Glutamatergic neuron (in vitro differentiated cells): ENCODE measurements at places on chromosomes 5 and 9. TPM values are rescaled to one million over a fixed set of nuclear protein-coding genes. Genes with fewer than 3 reads are reported as not detected.

The PTGES gene
- total RNA-seq = 1.0 TPM

The PCDHGA7 gene
- 4.2 TPM for total RNA-seq

The SPINK7 gene
- not detected for total RNA-seq

DNA sequence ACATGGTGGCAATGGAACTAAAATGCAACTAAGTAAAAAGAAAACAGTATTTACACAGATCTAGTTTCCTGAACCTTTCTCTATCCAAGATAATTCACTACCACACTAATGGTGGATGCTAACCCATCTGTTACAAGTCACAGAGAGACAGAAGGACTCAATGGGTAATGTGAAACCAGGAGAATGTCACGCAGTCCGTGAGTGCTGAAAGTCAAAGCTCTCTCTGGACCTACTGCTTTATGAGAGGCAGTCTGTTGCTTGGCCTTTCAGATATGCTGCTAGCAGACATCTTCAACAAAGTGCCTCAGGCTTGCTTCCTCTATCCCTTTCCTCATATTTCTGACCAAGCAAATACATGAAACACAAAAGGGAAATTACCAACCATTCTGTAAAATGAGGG, 69.0 kb upstream of the GLRX start:
- DNase-seq = no peak

DNA sequence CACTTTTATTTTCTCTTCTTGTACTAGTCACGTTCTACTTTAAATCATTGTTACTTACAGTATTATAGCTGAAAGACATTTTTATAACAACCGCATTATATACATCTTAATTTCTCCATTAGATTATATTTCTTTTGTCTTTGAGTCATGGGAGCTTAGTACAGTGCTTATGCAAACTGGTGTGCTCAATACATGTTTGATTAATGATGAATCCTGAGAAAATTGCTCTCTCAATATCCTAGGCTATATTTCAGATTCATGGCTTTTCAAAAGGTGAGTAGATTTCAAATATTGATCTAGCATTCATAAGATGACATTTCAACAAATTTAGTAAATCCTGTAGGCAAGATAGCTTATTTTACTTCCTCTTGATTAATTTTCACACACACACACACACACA, 102.2 kb upstream of the FST start:
- DNase-seq = no peak

- DNase-seq = no peak
Observed at GRCh38 chr9:121696930-121697329, 45.5 kb downstream of the DAB2IP start.

DNA sequence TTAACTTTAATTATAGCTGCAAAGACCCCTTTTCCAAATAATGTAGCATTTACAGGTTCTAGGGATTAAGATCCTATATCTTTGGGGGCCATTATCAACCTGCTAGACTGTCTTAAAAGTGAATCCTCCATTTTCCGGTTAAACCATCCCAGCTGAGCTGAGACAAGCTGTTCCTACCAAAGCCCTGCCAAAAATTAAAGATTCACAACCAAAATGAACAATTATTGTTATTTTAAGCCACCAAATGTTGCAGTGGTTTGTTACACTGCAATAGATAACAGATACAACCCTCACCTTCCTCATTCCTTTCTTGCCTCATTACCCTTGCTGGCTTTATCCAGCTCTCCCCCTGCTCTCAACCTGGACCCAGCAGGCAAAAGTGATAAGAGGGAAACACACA, 343.4 kb downstream of the CDK5RAP2 start:
- DNase-seq = no peak

DNA sequence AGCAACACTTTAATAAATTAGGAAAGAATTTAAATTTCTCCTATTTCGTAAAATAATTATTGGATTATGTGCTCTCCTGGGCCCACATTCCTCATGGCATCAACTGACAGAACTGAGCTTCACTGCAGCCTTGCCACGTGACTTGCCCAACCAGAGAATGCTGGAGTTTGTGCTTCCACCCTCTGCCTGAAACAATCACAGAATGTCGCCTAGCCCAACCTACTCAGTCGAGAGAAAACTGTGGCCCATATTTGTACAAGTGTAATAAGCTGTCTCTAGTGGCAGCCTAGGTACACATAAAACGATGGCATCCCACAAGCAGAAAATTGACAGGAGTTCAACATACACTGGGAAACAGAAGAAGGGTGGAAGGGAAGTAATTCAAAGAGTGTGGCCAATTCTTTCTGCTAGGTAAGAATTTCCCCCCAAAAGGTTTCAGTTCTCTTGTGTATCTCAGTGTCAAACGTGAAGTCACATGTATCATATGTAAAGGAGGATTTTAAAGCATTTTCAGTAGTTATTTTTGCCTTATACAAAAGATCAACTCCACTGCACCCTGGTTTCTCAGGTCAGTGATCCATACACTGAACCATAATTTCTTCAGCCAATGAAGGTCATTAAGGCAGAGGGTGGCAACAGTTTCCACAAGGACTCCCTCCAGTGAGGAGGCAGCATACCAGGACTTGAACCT, 41.7 kb downstream of the ZNF608 start:
- no peak for DNase-seq

DNA sequence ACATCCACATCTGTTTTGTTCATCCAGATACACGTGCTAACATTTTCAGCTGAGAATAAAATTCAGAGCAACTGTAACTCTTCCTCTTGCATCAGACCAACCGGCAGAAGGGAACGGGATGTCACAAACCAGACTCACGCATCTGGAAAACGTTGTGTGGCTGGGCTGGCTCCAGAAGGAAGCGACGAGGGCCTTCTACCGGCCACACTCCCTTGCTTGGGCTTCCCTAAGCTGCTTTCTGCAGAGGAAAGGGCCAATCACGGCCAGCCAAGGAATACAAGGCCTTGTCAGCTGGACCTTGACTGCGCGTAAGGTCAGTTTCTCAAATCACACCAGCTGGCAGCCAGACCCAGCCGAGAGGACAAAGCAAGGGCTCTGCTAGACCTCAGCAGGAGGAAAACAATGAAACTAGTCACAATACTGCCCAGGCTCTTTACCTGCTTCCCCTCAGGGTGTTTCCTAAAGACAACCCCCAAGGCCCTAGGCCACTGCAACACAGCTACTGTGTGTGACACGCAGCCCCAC, 106.1 kb downstream of the THBS4 start:
- DNase-seq = peak; percentile 60

GRCh38 chr9:36382484-36382883, 17.6 kb downstream of the RNF38 start:
- DNase-seq = no peak

- DNase-seq = no peak
Observed at GRCh38 chr9:99411068-99411467, 189.0 kb downstream of the SEC61B start.

GRCh38 chr9:33466565-33467495, 6.9 kb downstream of the NOL6 start:
- DNase-seq = peak; percentile 89

DNA sequence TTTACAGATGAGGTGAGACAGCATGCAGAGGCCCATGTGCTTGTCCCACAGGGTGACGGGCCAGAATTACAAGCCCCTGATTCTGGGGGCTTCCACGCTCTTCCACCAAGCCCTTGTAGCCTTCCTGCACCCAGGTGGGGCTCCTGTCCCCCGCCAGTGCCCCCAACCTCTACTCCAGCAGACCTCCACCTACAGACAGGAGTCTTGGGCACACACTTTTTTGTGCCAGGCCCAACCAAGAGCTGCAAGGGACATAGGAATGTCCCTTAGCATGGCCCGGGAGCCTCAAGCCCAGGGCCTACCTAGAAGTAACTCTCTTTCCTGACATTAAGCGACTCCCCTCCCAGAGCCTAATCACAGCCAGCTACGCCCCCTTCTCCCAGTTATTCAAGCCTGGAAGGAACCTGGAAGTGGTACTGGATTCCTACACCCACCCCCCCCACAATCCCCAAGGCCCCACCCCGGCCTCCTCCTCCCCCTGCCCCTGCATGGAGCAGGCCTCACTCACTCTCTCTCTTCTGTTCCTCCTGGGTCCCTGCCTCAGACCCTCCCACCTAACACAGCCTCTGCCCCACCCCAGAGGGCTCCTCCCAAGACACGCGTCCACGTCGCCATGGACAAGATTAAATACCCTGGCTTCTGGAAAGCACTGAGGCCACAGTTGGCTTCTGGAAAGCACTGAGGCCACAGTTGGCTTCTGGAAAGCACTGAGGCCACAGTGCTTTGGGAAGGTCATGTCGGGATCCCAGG, 30.5 kb downstream of the ADAMTS2 start:
- DNase-seq = peak; percentile 4

DNA sequence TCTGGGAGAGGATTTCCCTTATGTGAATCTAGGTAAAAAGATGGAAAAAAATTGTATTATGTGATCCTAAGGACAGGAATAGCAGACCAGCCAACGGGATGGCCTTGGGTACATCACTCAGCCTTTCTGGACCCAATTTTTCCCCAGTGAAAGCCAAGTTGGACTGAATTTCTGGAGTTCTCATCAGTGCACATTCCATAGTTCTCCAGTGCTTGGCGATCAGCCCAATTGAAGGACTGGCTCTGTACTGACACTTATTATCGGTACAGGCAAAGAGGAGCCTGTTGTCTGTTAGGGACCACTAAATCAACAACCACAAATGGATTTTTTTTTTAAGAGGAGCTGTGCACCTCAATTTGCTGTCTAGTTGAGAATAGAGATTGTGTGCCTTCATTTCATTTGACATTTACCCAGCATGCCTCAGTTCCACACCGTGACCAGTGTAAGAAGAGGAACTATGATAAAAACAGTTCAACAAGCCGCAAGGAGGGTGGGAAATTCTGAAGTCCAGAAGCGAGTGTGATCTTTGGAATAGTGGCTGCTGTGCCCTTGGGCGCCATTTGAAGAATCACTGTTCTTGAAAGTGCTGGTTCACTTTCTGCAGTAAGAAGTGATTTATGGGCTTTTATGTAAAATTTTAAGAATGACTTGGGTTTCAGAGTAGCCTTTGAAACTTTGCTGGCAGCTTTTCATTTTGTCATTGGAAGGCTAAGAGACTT, 8.0 kb downstream of the ARL10 start:
- DNase-seq = no peak

DNA sequence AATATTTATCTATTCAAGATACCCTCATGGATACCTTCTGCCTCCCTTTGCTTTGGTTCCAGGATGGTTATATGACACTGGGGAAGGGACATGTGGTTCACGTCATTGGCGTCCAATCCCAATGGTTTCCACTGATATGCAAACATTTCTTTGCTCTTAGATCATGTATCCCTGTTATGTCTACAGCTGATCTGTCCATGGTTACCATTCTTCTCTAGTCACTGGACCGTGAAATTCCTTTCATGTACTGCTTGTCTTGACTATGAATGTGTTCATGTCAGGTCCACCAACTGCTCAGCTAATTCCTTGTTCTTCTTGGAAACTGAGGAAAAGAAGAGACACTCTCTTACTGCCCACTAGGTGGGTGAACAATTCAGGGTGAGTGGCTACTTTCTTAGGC, 391.1 kb upstream of the ZNF608 start:
- DNase-seq = no peak

GRCh38 chr9:128419061-128419925, 1.4 kb upstream of the CERCAM start:
- DNase-seq = no peak

GRCh38 chr9:127522727-127523126, 71.4 kb downstream of the LRSAM1 start:
- no peak for DNase-seq

DNA sequence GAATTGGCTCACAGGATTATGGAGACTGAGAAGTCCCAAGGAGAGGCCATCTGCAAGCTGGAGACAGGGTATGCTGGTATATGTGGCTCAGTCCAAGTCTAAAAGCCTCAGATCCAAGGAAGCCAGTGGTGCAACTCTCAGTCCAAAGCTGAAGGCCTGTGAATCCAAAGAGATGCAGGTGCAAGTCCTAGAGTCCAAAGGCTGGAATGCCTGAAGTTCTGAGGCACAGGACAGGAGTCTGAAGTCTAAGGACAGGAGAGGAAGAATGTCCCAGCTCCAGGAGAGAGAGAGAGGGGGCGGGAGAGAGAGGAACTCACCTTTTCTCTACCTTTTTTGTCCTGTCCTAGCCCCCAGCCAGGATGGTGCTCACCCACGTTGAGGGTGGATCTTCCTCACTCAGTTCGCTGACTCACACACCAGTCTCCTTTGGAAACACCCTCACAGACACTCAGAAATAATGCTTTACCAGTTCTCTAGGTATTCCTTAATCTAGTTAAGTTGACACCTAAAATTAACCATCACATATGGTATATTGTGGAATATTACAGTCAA, 49.6 kb downstream of the KCNN2 start:
- no peak for DNase-seq

DNA sequence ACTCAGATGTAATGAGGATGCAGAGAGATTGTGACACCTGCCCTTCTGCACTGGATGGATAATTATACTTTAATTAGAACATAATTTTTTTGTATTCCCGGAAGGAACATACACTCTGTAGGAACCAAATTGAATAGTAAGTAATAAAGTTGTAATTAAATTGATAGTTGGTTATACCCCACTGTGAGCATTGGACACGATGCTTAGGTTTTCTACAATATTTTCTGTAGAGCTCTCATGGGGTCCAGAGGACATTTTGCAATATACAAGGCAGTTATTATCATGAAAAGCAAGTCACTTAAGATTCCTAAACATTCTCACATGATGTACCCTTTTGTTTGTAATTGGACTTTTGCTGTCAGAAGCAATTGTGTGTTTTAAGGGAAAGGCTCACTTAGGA, 63.4 kb downstream of the DIRAS2 start:
- DNase-seq = no peak

- no peak for DNase-seq
Observed at GRCh38 chr5:135190416-135191083, 156.5 kb upstream of the PITX1 start.

DNA sequence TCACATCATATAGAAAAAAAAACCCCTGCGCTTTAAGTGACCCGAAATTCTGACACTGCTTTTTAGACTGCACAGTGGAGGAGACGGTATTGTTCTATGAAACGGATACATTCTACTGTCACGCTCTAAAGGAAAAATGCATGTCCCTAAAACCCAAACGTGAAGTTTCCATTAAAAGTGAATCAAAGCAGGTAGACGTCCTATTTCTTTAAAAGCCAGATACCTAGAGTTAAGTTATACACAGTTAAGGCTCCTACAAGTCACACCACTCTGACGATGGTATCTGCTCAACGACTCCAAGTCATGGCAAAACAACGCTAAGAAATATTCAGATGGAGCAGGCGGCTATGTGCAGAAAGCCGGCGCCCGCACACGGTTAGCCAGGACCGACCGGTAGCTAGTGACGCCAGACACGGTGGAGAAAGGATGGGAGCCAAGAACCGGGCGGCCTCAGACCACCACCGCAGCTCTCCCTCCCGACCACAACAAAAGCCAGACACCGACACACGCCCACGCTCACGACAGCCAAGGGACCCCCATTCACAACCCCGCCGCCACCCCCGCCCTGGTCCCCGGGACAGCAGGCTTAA, 734 bp downstream of the SKP1 start:
- no peak for DNase-seq
